Activated CD4-positive, CD25-positive, alpha-beta regulatory T cell treated with anti-CD3 and anti-CD28 coated beads, Interleukin-2, amount 50 U/mL, for 24 hours (primary cell): ENCODE measurements at places on chromosomes 2 and 18.

- no peak for ATAC-seq
Measured at GRCh38 chr2:157866202-157866601, 9.9 kb downstream of the ACVR1 start.

DNA sequence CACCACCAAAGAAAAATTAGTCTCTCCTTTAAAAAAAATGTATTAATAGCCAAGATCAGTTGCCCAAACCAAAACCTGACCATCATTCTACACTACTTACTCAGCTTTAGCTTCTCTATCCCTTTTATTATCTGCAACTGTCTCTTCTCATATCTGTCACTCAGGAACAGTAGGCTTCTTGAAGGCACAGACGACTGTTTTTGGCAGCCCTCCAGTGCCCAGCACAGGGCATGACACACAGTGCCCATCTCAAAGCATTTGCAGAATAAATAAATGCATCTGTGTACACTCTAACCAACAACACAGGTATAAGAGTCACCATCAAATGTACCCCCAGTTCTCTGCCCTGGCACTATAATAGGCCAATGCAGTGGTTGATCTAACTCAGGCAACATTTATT is 117.2 kb downstream of the UXS1 start:
- ATAC-seq: no peak

DNA sequence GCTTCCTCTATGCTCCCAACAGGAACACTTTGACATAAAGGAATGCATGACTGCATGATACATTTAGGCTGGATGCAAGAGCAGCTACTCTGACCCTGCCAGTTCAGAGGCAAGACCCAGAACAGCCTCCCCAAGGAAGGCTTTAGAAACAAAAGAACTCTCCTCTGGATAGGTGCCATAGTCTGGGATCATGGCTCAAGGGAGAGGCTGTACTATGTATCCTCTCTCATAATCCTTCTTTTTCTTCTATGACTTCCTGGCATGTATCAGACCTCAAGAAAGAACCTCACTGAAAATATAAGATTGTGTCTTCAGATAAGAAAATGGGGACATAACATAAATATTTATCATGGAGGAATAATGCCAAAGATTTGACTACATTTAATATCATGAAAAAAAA is 194.0 kb upstream of the LYPD1 start:
- ATAC-seq: no peak

DNA sequence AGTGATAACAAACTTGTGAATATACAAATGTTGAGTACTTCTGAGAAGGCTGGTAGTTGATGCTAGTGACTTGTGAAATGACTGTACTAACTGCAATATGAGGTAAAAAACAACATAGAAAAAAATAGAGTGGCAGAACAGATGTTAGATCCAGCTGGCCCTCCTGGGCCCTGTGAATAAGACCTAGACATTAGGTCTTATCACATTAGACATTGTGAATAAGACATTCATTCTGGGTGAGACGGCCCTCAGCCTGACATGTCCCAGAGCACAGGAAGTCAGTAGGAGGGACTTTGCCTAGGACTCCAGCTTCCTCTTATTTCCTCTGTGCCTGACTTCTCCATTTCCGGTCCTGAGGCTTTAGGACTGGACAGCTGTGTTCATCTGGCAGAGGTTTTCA is 22.9 kb downstream of the DOK1 start:
- ATAC-seq: peak; percentile 73

GRCh38 chr2:168076731-168077130 is 170.7 kb downstream of the STK39 start:
- ATAC-seq: no peak
